ENCODE measurements at places on chromosomes 1 and 21.

DNA sequence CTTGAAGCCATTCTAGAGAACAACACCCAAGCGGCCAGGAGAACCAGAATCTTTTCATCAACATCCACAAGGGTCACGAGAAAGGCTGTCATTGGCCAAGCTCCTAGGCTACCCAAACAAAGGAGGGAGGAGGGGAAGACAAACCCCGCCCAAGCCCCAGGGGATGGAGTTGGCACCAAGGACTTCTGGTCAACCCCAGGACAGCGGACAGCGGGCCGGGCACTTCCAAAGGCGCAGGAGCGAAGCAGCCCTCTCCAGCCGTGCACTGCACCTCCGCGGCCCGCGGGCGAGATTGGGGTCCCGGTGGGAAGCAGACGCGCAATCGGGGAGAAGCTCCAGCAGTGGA is at the start of gene CLIC6:
CLIC6 (plus strand) TSS at position 192 of the 346 bp plus-strand sequence. CDS start 395 bp downstream, outside the sequence.
- no peak for DNase-seq

GRCh38 chr1:86708920-86709319 is 4.5 kb downstream of the SH3GLB1 start:
- DNase-seq, result no peak

GRCh38 chr1:63322114-63322943 is at the start of gene FOXD3:
FOXD3 (plus strand) TSS chr1:63322567; CDS start chr1:63323059, 492 bp downstream.
- peak; percentile 54 for DNase-seq

DNA sequence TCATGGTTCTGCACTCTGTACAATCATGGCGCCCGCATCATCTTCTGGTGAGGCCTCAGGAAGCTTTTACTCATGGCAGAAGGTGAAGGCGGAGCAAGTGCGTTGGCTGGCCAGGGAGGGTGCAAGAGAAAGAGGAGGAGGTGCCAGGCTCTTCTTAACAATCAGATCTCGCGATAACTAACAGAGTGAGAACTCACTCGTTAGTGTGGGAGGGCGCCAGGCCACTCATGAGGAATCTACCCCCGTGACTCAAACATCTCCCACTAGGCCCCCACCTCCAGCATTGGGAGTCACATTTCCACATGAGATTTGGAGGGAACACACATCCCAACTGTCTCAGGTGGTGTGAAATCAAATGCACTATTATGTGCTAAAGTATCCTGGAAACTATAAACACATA is 220.2 kb upstream of the CSF3R start:
- no peak for DNase-seq

DNA sequence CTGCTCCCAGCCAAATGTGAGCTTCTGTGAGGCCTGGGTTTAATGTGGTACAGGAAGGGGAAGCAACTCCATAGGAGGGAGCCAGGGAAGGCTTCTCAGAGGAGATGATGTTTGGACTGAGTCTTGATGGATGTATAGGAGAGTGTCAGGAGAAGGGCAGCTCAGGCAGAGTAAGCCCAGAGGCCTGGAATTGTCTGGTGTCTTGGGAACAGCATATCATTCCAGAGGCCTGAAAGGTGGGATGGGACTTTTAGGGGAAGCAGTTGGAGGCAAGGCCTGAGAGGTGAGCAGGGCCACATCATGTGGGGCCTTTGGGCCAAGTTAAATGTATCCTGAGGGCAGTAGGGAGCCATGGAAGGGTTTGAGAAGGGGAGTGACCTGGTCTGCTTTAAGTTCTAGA is 148.6 kb upstream of the WNT4 start:
- DNase-seq, result no peak

GRCh38 chr21:39670701-39671100 is 58.0 kb downstream of the B3GALT5 start:
- DNase-seq, result peak; percentile 63

GRCh38 chr1:67987046-67987799 is 63.2 kb downstream of the DIRAS3 start:
- no peak for DNase-seq

- no peak for DNase-seq
Observed at GRCh38 chr21:42025376-42026081, 15.4 kb upstream of the ZBTB21 start.

DNA sequence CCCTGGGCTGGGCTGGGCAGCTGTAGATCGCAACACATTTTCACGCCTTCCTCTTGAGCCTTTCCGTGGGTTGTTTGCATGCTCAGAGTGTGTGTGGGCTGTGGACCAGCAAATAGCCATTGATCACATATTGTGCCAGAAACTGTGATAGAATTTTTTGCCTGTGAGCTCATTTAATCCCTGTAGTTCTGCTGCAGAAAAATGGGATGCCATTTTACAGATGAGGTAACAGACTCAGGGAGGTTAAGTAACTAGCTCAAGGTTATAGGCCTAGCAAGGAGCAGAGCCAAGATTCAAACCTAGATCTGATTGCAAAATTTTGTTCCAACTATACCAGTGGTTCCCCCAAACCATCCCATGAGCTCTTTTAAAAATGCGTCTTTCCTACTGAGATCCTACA is 10.5 kb downstream of the SPATA46 start:
- DNase-seq, result no peak

All from brain (organoid and tissue), 16 donors.